ENCODE measurements at places on chromosomes 6 and 20. TPM values are rescaled to one million over a fixed set of nuclear protein-coding genes. Genes with fewer than 3 reads are reported as not detected.

Gene GNAS
- 692 TPM for total RNA-seq

Gene GHRH
- total RNA-seq, result not detected

Gene CHRNA4
- total RNA-seq, result not detected

Gene BEND6
- total RNA-seq, result not detected

Gene GINM1
- total RNA-seq, result 16.0 TPM

DNA sequence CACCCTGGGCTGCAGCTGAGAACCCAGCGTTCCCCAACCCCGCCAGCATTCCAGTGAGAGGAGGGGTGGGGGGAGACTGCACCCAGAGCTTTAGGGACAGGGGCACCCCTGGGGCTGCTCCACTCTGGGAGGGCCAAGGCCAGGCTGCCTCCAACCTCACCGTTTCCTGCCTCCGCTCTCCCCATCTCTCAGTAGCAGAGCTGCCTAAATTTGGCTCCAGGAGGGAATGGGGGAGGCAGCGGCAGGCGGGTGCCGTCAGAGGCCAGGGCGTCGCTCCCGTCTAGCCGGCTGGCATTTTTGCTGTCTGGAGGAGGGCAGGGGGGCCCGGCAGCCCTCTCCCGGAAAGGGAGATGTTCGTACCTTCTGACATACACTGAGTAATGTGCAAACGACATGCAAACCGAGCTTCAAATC, 46.6 kb downstream of the NOL4L start:
- H3K4me1 ChIP-seq, result peaks cover 77% of the 10 kb centered on the region
- H3K27ac ChIP-seq, result peak overlapping the region; percentile 98
- no peaks in the 10 kb centered on the region for H3K27me3 ChIP-seq
- peak; percentile 57 for DNase-seq
- peaks cover 4% of the 10 kb centered on the region for H3K36me3 ChIP-seq
- H3K4me3 ChIP-seq, result peak overlapping the region; percentile 70

DNA sequence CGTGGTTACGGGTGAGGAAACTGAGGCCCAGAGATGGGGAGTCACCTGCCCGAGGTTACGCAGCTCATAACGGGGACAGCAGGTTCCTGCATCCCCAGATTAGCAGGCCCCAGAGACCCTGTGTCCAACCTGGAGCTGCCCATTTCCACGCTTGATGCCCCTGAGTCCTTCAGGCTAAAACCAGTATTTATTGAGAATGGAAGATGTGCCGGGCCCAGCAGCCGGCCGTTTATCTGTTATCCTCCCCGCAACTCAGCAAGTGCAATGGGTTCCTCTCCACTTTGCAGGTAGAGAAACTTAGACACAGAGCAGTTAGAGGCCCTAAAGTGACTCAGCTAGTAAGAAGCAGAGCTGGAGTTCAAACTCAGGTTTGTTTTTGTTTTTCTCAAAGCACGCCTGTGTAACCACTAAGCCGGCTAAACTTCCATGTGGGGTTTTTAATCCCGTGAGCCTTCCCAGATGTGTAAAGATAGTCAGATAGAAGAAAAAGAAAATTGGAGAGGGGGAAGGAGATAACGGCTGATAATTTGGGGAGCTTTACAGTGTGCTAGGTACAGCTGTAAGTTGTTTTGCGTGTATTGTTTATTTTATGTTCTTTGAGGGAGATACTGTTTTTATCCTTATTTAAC, 775 bp downstream of the PFDN4 start:
- peaks cover 51% of the 10 kb centered on the region for H3K4me1 ChIP-seq
- H3K27ac ChIP-seq, result peak overlapping the region; percentile 57
- H3K4me3 ChIP-seq, result peak overlapping the region; percentile 86
- peak; percentile 35 for DNase-seq

GRCh38 chr6:145468534-145468933, 266.8 kb downstream of the EPM2A start:
- H3K4me3 ChIP-seq, result no peak overlapping the region
- DNase-seq, result no peak
- no peaks in the 10 kb centered on the region for H3K36me3 ChIP-seq
- H3K27ac ChIP-seq, result no peak overlapping the region
- no peaks in the 10 kb centered on the region for H3K4me1 ChIP-seq
- no peaks in the 10 kb centered on the region for H3K27me3 ChIP-seq

DNA sequence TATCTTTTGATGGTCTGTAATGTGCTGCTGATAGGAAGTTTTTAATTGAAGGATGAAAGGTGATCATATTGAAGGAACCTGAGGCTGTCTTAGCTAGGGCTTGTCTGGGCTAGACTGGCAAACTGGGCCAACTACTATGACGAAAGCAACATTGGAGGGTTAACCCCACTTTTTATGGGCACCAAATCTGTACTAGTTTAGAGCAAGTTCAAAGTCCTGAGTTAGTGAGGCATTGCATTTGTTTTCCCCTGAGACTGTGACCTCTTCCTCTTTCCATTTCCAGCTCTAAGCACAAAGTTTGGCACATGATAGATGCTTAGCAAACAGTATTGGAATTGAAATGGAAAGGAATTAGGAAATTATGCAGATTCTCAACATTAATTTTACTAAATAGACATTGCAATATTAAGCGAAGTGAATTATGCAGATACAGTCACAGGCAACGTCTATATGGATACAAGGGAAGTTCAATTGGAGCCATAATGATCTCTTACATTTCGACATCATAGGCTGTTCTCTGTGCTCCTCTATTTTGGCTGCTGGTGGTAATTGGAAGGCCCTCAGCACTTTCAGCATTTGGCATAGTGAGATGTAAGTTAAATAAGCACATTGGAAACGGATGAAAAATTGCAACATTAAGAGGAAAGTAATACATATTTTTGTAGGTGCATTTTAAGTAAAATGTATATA, 22.2 kb downstream of the CEP57L1 start:
- no peak for DNase-seq
- H3K27ac ChIP-seq, result no peak overlapping the region
- H3K27me3 ChIP-seq, result no peaks in the 10 kb centered on the region

- no peak for DNase-seq
- no peaks in the 10 kb centered on the region for H3K4me1 ChIP-seq
These were observed 314.3 kb upstream of the NT5E start for GRCh38 chr6:85135376-85136094.

- no peaks in the 10 kb centered on the region for H3K36me3 ChIP-seq
- no peak overlapping the region for H3K4me3 ChIP-seq
- peaks cover 2% of the 10 kb centered on the region for H3K4me1 ChIP-seq
These were observed 10.6 kb downstream of the TAAR1 start for GRCh38 chr6:132648356-132648755.

DNA sequence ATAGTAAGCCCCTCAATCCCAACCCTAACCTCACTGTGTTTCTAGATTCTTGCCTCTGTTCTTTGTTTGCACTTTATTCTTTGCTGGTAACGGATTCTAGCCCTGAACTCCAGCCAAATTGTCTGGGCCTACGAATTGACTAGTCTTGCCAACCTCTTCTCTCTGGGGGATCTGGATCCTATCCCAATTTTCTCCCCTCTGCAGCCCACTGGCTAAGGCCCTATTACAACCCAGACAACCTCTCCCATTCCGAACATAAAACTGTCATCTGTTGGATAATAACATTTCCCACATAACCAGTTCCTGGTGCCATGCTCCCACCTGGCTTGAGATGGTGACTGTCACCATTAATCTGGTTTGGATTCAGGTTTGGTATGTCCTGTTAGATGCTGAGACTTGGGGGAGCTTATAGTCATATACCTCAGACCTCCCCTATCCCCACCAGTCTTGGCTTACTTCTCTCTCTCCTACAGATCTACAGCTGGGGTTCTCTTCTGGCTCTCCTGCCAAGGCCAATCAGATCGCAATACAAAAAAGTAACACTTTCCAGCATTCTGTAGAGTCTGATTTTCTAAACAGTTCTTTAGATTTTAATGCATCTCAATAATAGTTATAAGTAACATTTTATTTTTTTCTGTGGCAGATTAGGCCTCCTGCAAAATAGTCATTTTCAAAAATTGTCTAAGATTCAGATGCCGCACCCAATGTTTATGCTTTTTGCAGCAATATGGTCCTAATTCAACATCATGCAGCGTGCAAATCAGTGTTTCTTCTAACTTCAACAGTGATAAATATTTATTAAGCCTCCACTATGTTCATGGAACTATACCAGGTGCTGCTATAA, 29.8 kb upstream of the AHI1 start:
- H3K27me3 ChIP-seq, result peaks cover under 1% of the 10 kb centered on the region
- no peaks in the 10 kb centered on the region for H3K36me3 ChIP-seq
- H3K4me3 ChIP-seq, result no peak overlapping the region
- DNase-seq, result no peak
- no peak overlapping the region for H3K27ac ChIP-seq

DNA sequence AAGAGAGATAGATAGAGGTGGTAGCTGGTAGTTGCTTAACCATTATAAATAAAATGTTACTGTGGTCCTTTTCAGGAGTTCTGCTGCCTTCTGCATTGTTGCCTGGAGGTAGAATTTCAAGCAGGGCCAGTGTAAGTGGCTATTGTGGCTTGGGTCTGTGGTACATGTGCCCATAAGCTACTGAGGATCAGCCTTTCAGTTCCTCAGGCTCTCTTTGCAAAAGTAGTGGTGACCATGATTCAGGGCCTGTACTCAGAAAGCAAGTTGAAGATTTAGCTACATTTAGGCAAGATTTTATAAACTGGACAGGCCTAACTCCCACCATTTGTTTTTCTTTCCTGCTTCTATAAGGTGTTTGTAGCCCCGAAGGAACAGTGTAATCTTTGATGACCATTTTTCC, 199.0 kb downstream of the PDE7B start:
- DNase-seq, result no peak
- H3K4me3 ChIP-seq, result no peak overlapping the region
- no peaks in the 10 kb centered on the region for H3K27me3 ChIP-seq
- no peaks in the 10 kb centered on the region for H3K36me3 ChIP-seq

- H3K4me1 ChIP-seq, result peaks cover 20% of the 10 kb centered on the region
- peak; percentile 59 for DNase-seq
- H3K36me3 ChIP-seq, result no peaks in the 10 kb centered on the region
- H3K27ac ChIP-seq, result no peak overlapping the region
- no peaks in the 10 kb centered on the region for H3K27me3 ChIP-seq
These were observed 22.1 kb upstream of the ZNF318 start for GRCh38 chr6:43391440-43392031.

DNA sequence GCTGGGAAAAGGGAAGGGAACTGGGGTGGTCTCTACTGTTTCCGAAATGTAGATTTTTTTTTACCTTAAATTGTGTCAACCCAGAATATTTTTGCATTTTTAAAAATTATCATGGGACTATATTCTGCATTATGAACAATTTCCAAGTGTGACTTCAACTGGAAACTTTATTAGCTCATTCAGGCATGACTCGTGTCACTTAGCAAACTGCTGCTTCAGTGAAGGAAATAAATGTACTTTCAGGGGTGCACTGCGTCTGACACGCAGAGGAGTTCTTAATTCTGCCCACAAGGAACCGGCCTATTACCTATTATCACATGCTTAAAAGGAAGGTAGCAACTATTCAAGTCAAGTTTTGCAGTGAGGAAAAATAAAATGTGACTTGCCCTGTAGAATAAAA, 291.3 kb upstream of the PRDM1 start:
- H3K36me3 ChIP-seq, result no peaks in the 10 kb centered on the region
- peaks cover 1% of the 10 kb centered on the region for H3K27me3 ChIP-seq
- no peak overlapping the region for H3K4me3 ChIP-seq
- H3K4me1 ChIP-seq, result peaks cover 51% of the 10 kb centered on the region
- DNase-seq, result no peak
- H3K27ac ChIP-seq, result no peak overlapping the region

GRCh38 chr20:11919581-11919980, 1.9 kb downstream of the BTBD3 start:
- no peaks in the 10 kb centered on the region for H3K27me3 ChIP-seq
- H3K36me3 ChIP-seq, result no peaks in the 10 kb centered on the region
- DNase-seq, result no peak
- H3K4me1 ChIP-seq, result no peaks in the 10 kb centered on the region
- no peak overlapping the region for H3K27ac ChIP-seq

GRCh38 chr6:162069995-162070394, 657.6 kb downstream of the PRKN start:
- no peak for DNase-seq
- no peaks in the 10 kb centered on the region for H3K36me3 ChIP-seq
- no peak overlapping the region for H3K27ac ChIP-seq
- H3K4me3 ChIP-seq, result no peak overlapping the region

GRCh38 chr20:24745206-24745605, 203.9 kb upstream of the CST7 start:
- DNase-seq, result no peak
- H3K4me1 ChIP-seq, result no peaks in the 10 kb centered on the region
- H3K36me3 ChIP-seq, result no peaks in the 10 kb centered on the region
- no peak overlapping the region for H3K27ac ChIP-seq
- peaks cover 2% of the 10 kb centered on the region for H3K27me3 ChIP-seq

DNA sequence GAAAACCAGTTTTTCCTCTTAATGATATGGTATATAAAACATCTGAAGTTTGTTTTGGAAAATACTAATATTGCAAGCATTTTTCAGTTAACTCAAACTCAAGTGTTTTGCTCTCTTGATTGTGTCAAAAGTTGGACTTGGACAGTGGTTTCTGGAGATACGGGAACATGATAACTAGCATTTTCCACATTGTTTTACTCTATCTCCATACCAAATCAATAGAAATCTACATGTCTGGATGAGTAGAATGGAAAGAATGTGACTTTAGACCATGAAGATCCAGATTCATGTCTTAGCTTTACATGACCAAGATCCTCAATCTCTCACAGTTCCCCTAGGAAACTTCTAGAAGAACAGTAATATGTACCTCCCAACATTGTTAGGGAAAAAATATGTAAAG, 22.2 kb upstream of the FBXO30 start:
- peaks cover 8% of the 10 kb centered on the region for H3K4me1 ChIP-seq
- no peak overlapping the region for H3K27ac ChIP-seq
- DNase-seq, result no peak
- no peaks in the 10 kb centered on the region for H3K27me3 ChIP-seq
- no peak overlapping the region for H3K4me3 ChIP-seq
- peaks cover 3% of the 10 kb centered on the region for H3K36me3 ChIP-seq

- H3K27ac ChIP-seq, result peak overlapping the region; percentile 100
- DNase-seq, result peak; percentile 55
- H3K36me3 ChIP-seq, result peaks cover 29% of the 10 kb centered on the region
- peak overlapping the region; percentile 62 for H3K4me3 ChIP-seq
- no peaks in the 10 kb centered on the region for H3K27me3 ChIP-seq
These were observed 22.5 kb upstream of the PTGIS start for GRCh38 chr20:49590163-49591017.

GRCh38 chr6:101001012-101001411, 119.9 kb upstream of the ASCC3 start:
- no peaks in the 10 kb centered on the region for H3K36me3 ChIP-seq
- no peak for DNase-seq
- H3K27me3 ChIP-seq, result peaks cover 2% of the 10 kb centered on the region

- H3K27ac ChIP-seq, result no peak overlapping the region
- DNase-seq, result no peak
- H3K4me3 ChIP-seq, result no peak overlapping the region
These were observed 184.0 kb downstream of the PDE7B start for GRCh38 chr6:136035378-136036070.
